Suprapubic skin (tissue), 4 donors: ENCODE measurements at places on chromosomes 6 and 20.

DNA sequence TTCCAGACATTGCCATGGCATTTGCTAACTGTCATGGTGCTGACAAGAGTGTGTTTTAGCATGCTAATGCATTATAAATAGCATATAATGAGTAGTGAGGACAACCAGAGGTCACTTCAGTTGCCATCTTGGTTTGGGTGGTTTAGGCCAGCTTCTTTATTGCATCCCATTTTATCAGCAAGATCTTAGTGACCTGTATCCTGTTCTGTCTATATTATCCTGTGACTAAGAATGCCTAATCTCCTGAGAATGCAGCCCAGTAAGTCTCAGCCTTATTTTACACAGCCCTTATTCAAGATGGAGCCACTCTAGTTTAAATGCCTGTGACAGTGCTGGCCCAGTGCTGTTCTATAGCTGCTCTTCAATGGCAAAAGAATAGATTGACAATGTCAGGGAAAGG, 781.0 kb upstream of the ADGRB3 start:
- DNase-seq, result no peak

DNA sequence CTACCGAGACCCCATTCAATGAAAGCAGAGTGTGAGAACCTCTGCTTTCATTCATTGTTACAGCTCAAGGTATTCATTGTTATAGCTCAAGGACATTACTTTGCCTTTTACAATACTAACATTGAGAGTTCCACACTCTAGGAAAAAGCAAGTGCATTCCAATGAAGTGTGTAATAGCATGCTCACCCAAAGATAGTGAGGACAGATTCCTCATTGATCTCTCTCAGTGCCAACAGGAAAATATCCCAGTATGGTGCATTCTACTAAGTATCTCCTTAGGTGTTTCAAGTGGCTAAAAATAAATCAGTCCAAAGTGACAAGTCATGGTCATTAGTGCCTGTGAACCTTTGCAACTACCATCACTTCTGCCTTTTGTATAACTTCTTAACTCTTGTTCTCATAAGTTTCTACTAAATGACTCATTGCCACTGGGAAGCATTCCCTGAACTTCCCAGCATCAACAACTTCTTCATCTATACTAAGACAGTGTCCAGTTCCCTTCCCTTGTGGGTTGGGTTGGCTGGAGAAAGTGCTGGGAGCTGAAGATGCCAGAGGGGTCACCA, 140.7 kb upstream of the STXBP5 start:
- DNase-seq, result no peak

DNA sequence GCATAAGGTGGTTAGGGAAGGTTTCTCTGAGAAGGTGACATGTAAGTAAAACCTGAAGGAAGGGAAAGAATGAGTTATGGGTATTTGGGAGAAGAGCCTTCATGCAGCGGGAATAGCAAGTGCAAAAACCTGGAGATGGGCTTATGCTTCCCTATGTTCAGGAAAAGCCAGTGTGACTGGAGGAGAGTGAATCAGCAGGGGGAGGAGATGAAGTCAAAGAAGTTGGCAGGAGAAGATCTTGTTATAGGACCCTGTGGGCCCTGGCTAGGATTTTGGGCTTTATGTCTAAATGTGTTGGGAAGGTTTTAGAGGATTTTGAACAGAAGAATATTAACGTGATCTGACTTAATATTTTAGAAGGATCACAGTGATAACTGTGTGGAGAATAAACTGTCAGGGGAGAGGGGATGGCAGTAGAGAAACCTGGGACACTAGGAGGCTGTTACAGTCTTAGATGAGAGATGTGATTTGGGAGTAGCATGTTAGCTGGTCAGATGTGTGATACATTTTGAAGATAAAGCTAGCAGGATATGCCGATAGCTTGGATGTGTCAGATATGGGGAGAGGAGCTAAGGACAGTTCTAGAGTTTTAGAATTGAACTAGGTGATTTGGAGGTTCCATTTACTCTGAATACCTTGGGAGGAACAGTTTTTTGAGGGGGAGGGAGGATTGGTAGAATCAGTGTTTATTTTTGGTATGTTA, 41.0 kb downstream of the PHF3 start:
- DNase-seq, result no peak

- no peak for DNase-seq
Measured at GRCh38 chr6:133730881-133731280, 158.0 kb upstream of the TCF21 start.

DNA sequence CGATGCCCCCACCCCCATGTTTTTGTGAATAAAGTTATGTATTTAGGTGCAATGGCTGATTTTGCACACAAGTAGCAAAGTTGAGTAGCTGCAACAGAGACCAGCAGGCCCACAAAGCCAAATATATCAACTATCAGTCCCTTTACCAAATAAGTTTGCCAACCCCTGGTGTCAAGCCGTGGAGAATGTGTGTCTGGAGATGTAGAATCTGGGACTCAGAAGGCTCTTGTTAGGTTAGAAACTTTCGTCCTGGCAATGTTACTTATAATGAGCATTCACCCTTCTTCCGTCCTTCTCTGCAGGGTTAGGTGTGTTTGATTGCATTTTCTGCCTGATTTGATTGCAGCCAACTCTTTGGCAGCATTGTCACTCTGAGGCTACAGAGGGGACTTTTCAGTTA, 57.8 kb downstream of the ZNF217 start:
- no peak for DNase-seq

- no peak for DNase-seq
Measured at GRCh38 chr6:14758421-14759081, 487.3 kb upstream of the JARID2 start.

GRCh38 chr6:16774437-16774836, 13.2 kb upstream of the ATXN1 start:
- no peak for DNase-seq

DNA sequence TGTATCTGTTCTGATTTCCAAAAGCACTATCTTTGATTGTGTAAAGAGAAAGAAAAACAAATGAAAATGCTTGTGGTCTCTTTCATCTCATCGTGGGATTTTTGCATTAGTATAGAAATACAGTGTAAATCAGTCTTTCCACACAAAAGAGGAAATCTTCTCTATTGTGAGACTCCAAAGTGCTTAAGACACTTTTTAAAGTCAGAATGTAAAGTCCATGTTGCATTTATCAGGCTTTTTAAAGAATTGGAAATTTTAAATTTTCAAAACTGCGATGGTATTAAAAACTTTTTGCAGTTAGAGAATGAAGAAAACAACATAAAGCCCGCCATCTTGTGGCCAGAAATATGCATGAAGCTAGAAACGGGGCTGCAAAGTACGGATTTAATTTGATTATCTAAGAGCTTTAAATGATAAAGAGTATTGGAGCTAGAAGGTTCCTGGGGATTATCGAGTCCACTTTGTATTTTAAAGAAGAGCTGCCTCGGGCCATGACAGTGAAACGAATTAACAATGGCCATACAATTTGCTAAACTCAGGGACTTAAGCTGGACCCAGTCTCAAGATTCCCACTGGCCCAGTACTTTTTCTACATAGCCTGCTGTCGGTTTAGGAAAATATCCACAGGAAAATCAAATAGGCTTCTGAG, 339.6 kb downstream of the ARHGAP18 start:
- DNase-seq, result no peak

- DNase-seq, result no peak
Measured at GRCh38 chr6:127446356-127446755, 12.8 kb downstream of the KIAA0408 start.

DNA sequence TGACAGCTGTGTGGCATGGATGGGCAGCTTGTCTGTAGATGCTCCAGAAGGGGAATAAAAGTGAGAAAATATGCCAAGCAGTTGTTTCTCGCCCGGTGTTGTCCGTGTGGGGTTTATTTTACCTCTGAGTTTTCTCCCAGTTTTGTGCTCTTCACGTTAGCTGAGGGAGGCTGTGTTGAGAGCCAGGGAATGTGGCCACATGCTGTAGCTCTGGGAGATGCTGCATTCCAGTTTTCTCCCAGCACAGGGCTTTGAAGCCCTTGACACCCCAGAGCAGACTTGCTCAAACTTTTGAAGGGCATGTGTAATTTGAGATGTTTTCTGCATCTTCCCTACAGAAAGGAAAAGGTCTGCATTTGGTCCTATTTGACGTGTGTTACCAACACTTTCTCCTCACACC, 67.7 kb downstream of the RREB1 start:
- DNase-seq, result no peak

- no peak for DNase-seq
Measured at GRCh38 chr6:14927398-14927797, 318.5 kb upstream of the JARID2 start.

DNA sequence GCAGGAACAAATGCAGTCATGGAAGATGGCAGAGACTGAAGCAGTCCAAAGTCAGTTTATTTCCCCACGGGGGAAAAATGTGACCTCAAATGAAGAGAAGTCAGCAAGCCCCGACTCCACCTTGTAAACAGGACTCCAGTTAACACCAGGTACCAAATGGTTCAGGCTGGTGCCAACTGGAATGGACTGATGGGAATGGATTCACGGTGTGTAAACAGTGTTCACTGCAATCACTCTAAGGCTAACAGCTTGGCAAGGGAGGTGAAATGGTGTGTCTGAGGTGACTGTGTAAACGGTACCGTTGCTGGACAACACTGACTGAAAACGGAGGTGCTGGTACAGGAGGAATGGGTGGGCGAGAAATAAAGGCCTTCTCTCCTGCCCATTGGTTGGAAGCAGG, 12.0 kb downstream of the PLAGL2 start:
- DNase-seq, result no peak

GRCh38 chr20:9078826-9079731, 10.2 kb downstream of the PLCB4 start:
- no peak for DNase-seq

DNA sequence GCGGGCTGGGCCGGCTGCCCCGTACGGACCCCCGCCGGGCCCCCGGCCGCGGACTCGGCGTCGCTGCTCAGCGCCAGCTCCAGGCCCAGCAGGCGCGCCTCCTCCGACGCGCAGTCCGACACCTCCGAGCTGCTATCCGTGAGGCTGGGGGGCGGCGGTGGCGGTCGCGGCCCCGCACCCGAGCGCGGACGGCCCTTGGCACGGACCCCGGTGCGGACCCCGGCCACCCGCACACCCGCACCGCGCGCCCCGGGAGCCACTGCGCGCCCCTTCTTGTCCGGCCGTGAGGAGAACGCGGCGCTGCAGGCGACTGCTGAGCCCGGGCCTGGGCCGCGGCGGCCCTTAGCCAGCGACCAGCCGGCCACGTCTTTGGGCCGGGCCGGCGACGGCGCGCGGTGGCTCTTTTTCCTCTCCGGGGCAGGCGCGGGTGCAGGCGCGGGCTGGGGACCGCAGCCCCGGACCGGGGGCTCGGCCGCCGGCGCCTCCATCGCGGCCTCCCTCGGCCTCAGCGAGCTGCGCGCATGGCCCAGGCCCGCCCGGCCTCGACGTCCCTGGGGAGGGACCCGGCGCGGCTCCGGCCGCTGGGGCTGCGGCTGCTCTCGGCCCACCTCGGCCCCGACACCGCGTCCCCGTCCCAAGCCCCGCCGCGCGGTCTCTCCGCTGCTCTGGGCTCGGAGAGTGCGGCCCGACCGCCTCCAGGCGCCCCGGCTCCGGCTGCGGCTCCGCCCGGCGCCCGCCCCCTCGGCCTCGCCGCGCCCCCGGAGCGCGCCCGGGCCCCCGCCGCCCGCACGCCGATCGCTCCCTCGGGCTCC, 12.9 kb upstream of the TLDC2 start:
- DNase-seq, result no peak

GRCh38 chr6:32622545-32623401, 14.4 kb upstream of the HLA-DQA1 start:
- DNase-seq, result no peak

- DNase-seq, result no peak
Measured at GRCh38 chr20:43420192-43420591, 37.5 kb upstream of the SRSF6 start.

DNA sequence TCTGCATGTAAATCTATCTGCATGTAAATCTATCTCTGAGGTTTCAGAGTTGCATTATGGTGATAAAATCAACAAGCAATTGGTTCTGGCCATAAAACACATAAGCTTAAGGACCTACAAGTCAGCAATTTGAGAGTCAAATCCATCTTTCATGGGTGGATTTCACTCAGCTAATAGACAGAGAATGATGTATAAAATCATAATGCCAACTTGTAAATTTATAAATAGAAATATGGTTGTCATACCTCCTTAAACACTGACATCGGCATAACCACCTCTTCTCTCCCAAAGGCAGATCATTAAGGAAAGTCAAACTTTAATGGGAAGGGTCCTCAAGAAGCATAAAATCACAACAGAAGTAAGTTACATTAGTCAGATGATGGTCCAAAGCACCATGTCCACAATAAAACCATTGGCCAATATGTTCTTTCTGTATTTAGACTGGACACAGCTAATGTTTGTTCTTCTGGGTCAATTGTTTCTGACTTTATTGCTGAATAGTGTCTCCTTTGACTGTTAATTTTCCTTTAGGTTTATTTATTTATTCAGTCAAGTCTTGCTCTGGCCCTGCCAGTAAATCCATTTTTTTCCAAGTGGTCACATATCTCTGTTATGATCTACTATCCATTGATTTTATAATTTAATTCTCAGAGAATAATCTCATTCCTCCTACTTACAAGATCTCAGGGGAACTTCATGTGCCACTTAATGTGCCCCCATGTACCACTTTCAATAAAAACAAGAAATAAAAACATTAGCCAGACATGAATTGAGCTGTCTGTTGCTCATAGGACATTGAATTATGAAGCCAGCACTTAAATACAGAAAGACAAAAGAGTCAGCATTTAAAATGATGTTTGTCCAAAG, 382.9 kb upstream of the IRAK1BP1 start:
- DNase-seq, result no peak

GRCh38 chr20:38644588-38645260, 43.1 kb downstream of the ARHGAP40 start:
- no peak for DNase-seq

DNA sequence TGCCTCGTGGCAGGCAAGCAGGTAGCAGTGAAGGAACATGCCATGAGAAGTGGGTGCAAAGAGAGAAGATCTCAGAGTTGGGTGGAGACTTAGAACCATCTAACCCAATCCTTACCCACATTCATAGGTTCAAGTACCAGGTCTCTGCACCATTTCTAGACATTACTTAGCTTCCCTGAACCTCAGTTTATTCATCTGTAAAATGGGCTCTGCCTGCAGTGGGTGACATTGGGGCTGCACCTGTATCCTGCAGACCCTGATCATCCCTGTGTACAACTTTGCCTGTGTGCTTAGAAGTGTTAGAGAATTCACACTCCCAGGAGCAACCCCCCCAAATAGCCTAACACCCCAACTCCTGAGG, 42.7 kb downstream of the SNX5 start:
- no peak for DNase-seq

GRCh38 chr20:39909447-39909846, 779.6 kb downstream of the MAFB start:
- DNase-seq, result no peak

GRCh38 chr6:167710363-167710920, 116.3 kb upstream of the AFDN start:
- peak; percentile 56 for DNase-seq

GRCh38 chr6:10146715-10147451, 268.0 kb downstream of the TFAP2A start:
- DNase-seq, result no peak

- no peak for DNase-seq
Measured at GRCh38 chr6:28742668-28743270, 181.0 kb downstream of the TRIM27 start.

GRCh38 chr20:31606804-31607639, 1.9 kb downstream of the ID1 start:
- DNase-seq, result no peak

GRCh38 chr6:113052506-113052905, 705.4 kb downstream of the RFPL4B start:
- no peak for DNase-seq
